Stimulated activated CD8-positive, alpha-beta memory T cell treated with anti-CD3 and anti-CD28 coated beads, Interleukin-7, amount 100 ng/mL, for 24 hours (primary cell): ENCODE measurements at places on chromosomes 2 and 18.

- no peak for DNase-seq
These were observed 117.6 kb downstream of the METTL8 start for GRCh38 chr2:171316220-171316619.

- DNase-seq = no peak
These were observed 65.9 kb downstream of the CALCRL start for GRCh38 chr2:187382131-187382530.

- no peak for DNase-seq
These were observed 115.5 kb upstream of the SH3BP4 start for GRCh38 chr2:234836271-234836670.

- no peak for DNase-seq
These were observed 95.3 kb downstream of the MREG start for GRCh38 chr2:215917953-215918620.

DNA sequence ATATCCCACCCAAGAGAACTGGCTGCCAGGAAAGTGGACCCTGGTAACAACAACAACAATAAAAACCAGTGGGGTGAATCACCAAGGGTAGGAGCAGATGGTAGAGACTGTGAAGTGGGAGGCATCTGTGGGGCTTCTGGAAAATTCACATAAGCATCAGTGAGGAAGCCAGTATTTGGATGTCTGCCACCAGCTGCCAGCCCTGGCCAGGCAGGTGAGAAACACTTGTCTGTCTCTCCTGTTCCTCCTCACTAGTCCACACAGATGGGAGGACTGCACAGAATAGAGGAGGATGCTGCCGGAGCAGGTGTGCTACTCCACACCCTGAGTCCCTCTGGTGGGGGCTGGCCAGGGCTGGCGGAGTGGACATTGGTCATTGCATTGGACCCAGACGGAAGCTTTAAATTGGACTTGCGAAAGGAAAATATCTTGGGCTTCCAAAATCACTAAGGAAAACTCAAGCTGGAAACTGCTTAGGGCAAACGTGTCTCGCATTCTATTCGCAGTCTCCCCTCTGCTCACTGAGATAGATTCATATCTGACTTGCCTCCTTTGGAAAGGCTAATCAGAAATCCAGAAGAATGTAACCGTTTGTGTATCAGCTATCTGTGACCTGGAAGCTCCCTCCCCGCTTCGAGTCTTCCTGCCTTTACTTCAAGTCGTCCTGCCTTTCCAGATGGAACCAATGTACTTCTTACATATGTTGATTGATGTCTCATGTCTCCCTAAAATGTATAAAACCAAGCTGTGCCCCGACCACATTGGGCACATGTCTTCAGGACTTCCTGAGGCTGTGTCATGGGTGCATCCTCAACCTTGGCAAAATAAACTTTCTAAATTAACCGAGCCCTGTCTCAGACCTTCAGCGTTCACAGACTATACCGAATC, 69.1 kb downstream of the NAB1 start:
- DNase-seq = no peak

GRCh38 chr2:47631792-47632398, 151.1 kb upstream of the MSH6 start:
- no peak for DNase-seq

DNA sequence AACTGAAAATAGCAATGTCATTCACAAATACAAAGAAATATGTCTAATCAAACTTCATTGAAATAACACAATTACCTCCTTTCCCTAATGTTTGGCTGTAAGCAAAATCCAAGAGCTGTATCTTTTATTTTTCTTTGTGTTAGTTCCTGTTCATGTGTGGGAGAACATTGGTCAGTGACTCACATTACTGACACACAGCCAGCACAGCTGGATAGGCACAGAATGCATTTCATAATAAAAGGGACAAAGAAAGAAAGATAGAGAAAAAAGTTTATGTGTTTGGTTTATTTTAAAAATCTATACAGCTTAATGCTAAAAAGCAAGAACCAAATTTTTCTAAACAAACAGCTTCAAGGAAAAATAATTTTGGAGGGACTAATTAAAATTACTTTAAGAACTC, 185.6 kb upstream of the COL3A1 start:
- DNase-seq = no peak

- no peak for DNase-seq
These were observed 12.2 kb downstream of the PLEK start for GRCh38 chr2:68377137-68377780.

DNA sequence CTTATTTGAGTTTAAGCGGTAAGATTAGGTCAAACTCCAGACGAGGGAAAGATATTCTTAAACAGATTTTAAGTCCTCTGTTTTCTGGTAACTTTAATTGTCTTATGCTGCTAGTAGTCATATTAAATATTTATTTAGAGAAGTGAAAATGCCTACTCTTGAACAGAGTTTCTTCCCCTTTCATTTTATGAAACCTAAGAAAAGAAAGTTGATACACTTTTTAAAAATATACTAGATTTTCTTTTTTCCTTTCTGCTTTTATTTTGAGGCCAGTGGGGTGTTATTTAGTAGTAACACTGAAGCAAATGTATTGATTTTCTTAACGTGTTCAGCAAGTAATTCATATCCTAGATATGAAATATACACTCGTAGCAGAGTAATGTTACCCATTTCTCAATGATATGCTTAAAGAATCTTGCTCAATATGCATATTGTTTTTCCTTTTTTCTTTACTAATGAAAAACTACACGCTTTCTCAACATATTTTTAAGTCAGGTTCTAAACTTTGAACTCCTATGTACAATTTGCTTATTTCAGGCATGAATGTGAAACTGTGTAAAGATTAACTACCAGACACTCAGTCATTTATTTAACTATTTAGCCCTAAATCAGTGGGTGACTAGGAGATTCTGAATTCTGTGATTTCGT, 691 bp downstream of the KYNU start:
- no peak for DNase-seq

GRCh38 chr2:104046466-104046865, 807.4 kb upstream of the POU3F3 start:
- no peak for DNase-seq

GRCh38 chr2:66024391-66024790, 410.5 kb upstream of the MEIS1 start:
- DNase-seq = no peak
